Esophagus mucosa (tissue), 1 donor: ENCODE measurements at places on chromosomes 7 and 10. TPM values are rescaled to one million over a fixed set of nuclear protein-coding genes. Genes with fewer than 3 reads are reported as not detected.

Gene HECTD2
- 5.5 TPM for total RNA-seq

DNA sequence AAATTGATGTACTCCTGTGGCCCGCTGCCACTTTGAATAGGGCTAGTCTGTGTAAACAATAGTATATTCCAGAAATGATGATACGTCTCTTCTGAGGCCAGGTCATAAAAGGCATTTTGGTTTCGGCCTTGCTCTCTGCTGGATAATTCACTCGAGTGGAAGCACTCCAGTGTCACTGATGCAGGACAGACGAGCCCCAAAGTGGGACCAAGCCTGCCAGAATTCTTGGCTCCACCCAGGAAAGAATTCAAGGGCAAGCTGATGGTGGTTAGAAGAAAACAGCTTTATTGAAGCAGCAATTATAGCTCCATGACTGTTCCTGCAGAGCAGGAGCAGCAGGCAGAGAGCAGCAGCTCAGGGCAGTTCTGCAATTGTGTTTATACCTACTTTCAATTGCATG lies 717.6 kb downstream of the GRM8 start:
- no peak for ATAC-seq

Gene GFRA1
- total RNA-seq, result 0.56 TPM

- ATAC-seq, result no peak
Measured at GRCh38 chr7:784971-785370, 47.3 kb upstream of the SUN1 start.

- peak; percentile 91 for ATAC-seq
Measured at GRCh38 chr7:121744319-121744718, 128.6 kb upstream of the PTPRZ1 start.

DNA sequence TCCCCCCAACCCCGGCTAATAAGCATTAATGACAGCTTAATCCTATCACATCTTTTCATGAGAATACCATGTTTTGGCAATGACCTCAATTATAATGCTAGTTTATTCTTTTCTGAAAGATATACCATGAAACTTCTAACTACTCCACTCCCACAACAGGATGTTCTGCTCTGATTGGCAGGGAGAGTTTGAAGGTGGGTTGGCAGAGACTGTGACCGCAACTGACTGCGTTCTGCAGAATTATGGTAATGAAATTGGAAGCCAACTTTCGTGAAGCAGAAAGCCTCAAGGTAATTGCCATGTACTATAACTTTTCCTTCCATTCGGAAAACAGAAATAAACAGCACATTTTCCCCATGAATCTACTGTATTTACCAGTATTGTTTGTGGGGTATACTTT lies 288.2 kb upstream of the SEMA3D start:
- ATAC-seq, result no peak

DNA sequence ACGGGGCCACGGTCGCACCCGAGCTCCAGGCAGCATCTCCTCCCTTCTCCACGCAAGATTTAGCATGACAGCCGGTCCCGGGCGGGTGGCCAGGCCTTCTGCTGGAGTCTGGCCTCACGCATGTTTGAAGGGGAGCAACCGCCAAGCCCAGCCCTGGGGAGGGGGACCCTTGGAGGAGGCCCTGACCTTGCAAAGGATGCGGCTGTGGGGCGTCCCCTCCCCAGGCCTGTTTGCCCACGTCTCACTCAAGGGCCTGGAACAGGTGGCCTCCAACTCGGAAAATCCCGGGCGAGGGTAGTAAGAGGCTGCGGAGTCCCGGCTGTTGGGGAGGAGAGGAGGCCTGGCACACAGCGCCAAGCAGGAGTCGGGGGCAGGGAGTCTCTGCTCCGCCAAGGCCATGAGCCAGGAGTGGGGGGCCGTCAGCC lies 50.6 kb upstream of the DPYSL4 start:
- ATAC-seq, result no peak

DNA sequence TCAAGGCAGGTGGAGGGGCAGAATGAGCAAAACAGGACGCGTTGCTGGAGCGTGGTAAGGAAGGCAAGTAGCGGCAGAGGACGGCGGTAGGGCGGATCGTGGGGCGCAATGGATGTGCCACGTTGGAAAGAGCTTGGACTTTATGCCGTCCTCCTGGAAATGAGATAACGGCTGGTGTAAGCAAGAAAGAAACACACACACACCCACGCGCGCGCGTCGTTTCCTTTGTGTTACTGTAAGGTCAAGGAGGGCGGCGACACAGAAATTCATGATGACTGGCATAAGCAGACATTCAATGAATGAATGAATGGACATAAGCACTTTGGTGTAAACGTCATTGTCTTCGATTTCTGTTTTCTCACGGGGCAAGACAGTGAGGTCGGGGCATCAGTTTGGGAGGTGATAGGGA lies 683 bp upstream of the ENTPD7 start:
- no peak for ATAC-seq

DNA sequence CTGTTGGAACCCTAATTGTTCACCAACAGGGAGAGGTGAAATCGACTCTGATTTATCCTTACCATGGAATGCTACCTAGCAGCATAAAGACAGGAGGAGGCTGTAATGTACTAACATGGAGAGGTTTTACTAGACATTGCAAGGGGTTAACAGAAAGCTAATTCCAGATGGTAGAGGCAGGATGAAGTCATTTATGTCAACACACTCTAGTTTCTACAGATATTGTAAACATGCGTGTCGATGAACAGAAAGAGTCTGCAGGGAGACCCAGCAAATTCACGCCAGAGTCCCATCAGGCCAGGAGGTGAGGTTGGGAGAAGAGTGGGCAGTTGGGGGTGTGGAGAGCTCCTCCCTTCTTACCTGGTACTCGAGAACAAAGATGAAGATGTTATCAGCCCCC lies 7.0 kb downstream of the NPC1L1 start:
- ATAC-seq, result no peak

DNA sequence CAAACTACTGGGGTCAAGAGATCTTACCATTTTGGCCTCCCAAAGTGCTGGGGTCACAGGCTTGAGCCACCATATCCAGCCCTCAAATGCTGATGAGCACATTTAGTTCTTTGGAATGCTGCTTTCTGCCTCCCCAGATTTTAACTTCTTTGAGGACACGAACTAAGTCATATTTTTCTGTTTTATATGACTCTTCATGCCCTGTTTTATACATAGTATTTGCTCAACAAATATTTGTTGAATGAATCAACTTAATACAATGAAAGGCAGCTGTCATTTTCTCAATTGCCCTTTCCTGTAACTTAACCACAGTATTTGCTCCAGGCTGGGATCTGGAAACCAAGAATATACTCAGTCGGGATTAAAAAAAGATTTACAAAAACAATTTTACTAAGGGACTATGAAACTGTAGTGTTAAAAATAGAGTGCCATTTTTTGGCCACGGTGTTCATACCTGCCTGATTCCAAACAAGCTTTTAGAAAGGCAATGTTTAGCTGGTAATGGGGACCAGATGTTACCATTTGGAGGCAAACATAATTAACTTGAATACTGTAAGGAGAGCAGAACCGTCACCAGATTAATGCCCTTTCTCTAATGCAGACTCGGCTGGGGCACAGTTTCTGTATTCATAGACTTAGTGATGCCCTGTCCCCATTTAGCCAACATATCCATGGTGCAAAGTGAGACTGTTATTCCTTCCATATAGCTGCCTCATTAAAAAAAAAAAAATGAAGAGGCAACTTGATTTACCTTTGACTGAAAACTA lies 117.6 kb downstream of the NRP1 start:
- peak; percentile 78 for ATAC-seq
